ENCODE measurements at places on chromosomes 5 and 9. TPM values are rescaled to one million over a fixed set of nuclear protein-coding genes. Genes with fewer than 3 reads are reported as not detected.

- H3K36me3 ChIP-seq, result no peaks in the 10 kb centered on the region
- H3K4me3 ChIP-seq, result no peak overlapping the region
- H3K27ac ChIP-seq, result no peak overlapping the region
- H3K4me1 ChIP-seq, result no peaks in the 10 kb centered on the region
Observed at GRCh38 chr5:148873120-148873519, 46.7 kb downstream of the ADRB2 start.

GRCh38 chr5:81854915-81855314, 104.0 kb upstream of the SSBP2 start:
- H3K36me3 ChIP-seq, result no peaks in the 10 kb centered on the region
- no peaks in the 10 kb centered on the region for H3K27me3 ChIP-seq
- H3K27ac ChIP-seq, result no peak overlapping the region
- no peak overlapping the region for H3K4me3 ChIP-seq
- no peak for DNase-seq
- peaks cover 41% of the 10 kb centered on the region for H3K4me1 ChIP-seq

GRCh38 chr5:123382252-123382651, 41.0 kb downstream of the CEP120 start:
- H3K36me3 ChIP-seq, result peaks cover 36% of the 10 kb centered on the region
- H3K4me1 ChIP-seq, result no peaks in the 10 kb centered on the region
- DNase-seq, result no peak
- H3K27me3 ChIP-seq, result no peaks in the 10 kb centered on the region
- H3K27ac ChIP-seq, result no peak overlapping the region
- H3K4me3 ChIP-seq, result no peak overlapping the region

The PCDHA5 gene
- not detected for total RNA-seq

- no peak overlapping the region for H3K27ac ChIP-seq
- H3K27me3 ChIP-seq, result peaks cover 40% of the 10 kb centered on the region
- peak overlapping the region; percentile 55 for H3K4me3 ChIP-seq
- H3K4me1 ChIP-seq, result peaks cover 32% of the 10 kb centered on the region
- no peaks in the 10 kb centered on the region for H3K36me3 ChIP-seq
Observed at GRCh38 chr9:132411091-132411508, 1.1 kb downstream of the CFAP77 start.

The TMEFF1 gene
- total RNA-seq, result 0.27 TPM

GRCh38 chr5:12399868-12400267, 495.6 kb upstream of the CTNND2 start:
- H3K36me3 ChIP-seq, result no peaks in the 10 kb centered on the region
- no peaks in the 10 kb centered on the region for H3K4me1 ChIP-seq
- no peak overlapping the region for H3K4me3 ChIP-seq
- H3K27me3 ChIP-seq, result no peaks in the 10 kb centered on the region

The QRFP gene
- total RNA-seq, result not detected

The BTNL9 gene
- not detected for total RNA-seq

GRCh38 chr9:37989701-37990100, 79.3 kb downstream of the SHB start:
- no peak overlapping the region for H3K27ac ChIP-seq
- H3K4me1 ChIP-seq, result peaks cover 13% of the 10 kb centered on the region
- DNase-seq, result no peak
- H3K4me3 ChIP-seq, result no peak overlapping the region

- peak overlapping the region; percentile 79 for H3K27ac ChIP-seq
- H3K27me3 ChIP-seq, result no peaks in the 10 kb centered on the region
- peaks cover 58% of the 10 kb centered on the region for H3K36me3 ChIP-seq
- peaks cover 63% of the 10 kb centered on the region for H3K4me1 ChIP-seq
- H3K4me3 ChIP-seq, result no peak overlapping the region
Observed at GRCh38 chr5:134149571-134150303, 27.0 kb downstream of the SKP1 start.

GRCh38 chr5:10289991-10290390, 17.7 kb downstream of the CMBL start:
- H3K4me3 ChIP-seq, result no peak overlapping the region
- peaks cover 9% of the 10 kb centered on the region for H3K27me3 ChIP-seq
- H3K4me1 ChIP-seq, result peaks cover 5% of the 10 kb centered on the region
- H3K27ac ChIP-seq, result no peak overlapping the region
- no peaks in the 10 kb centered on the region for H3K36me3 ChIP-seq

GRCh38 chr9:123940721-123941523, 11.0 kb upstream of the DENND1A start:
- peak; percentile 9 for DNase-seq
- H3K4me1 ChIP-seq, result no peaks in the 10 kb centered on the region
- H3K4me3 ChIP-seq, result no peak overlapping the region
- H3K27ac ChIP-seq, result no peak overlapping the region

The EIF4E1B gene
- total RNA-seq, result not detected

- no peak overlapping the region for H3K27ac ChIP-seq
- H3K27me3 ChIP-seq, result no peaks in the 10 kb centered on the region
- no peak overlapping the region for H3K4me3 ChIP-seq
- no peaks in the 10 kb centered on the region for H3K4me1 ChIP-seq
Observed at GRCh38 chr9:36967997-36968396, 66.1 kb downstream of the PAX5 start.

- H3K27me3 ChIP-seq, result no peaks in the 10 kb centered on the region
- H3K4me1 ChIP-seq, result peaks cover 8% of the 10 kb centered on the region
- no peaks in the 10 kb centered on the region for H3K36me3 ChIP-seq
- no peak for DNase-seq
Observed at GRCh38 chr5:10469253-10470050, 27.8 kb downstream of the ROPN1L start.

DNA sequence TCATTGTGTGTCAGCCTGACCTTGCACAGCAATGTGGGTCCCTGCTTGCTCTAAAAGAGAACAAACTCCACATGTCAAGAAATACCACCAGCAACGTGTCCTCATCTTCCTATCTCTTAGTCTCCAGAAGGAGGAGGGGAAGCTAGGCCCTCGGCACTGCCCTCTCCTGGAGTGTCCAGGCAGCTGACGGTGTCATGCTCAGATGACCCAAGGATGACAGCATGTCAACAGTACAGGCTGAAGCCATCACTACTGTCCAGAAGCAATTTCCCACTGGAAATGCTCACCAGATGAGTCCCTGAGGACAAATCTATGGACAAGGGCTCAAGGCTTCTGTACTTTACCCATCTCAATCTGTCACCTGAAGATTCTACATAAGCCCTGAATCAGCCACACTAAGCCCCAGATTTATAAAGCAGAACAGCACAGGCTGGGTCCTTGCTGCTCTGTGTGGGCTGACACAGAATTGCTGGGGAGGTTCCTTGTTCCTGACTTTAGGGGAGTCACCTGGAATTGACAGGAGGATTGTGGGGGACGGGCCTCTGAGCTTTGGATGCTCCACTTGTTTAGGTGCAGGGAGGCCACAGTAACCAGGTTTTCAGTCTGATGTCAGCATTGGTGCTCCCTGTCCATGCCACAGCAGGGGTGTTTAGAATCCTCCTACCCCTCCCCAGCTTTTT, 210.2 kb downstream of the DAB2IP start:
- DNase-seq, result peak; percentile 25
- no peaks in the 10 kb centered on the region for H3K36me3 ChIP-seq
- no peaks in the 10 kb centered on the region for H3K4me1 ChIP-seq
- H3K4me3 ChIP-seq, result no peak overlapping the region
- H3K27ac ChIP-seq, result no peak overlapping the region
- no peaks in the 10 kb centered on the region for H3K27me3 ChIP-seq

GRCh38 chr5:176739461-176740051, 70.8 kb upstream of the UNC5A start:
- H3K4me1 ChIP-seq, result peaks cover 9% of the 10 kb centered on the region
- no peaks in the 10 kb centered on the region for H3K36me3 ChIP-seq

The PRRX2 gene
- 0.57 TPM for total RNA-seq

GRCh38 chr5:91840412-91840811, 457.3 kb upstream of the ARRDC3 start:
- no peaks in the 10 kb centered on the region for H3K27me3 ChIP-seq
- H3K4me1 ChIP-seq, result no peaks in the 10 kb centered on the region
- no peak overlapping the region for H3K27ac ChIP-seq
- no peak for DNase-seq

DNA sequence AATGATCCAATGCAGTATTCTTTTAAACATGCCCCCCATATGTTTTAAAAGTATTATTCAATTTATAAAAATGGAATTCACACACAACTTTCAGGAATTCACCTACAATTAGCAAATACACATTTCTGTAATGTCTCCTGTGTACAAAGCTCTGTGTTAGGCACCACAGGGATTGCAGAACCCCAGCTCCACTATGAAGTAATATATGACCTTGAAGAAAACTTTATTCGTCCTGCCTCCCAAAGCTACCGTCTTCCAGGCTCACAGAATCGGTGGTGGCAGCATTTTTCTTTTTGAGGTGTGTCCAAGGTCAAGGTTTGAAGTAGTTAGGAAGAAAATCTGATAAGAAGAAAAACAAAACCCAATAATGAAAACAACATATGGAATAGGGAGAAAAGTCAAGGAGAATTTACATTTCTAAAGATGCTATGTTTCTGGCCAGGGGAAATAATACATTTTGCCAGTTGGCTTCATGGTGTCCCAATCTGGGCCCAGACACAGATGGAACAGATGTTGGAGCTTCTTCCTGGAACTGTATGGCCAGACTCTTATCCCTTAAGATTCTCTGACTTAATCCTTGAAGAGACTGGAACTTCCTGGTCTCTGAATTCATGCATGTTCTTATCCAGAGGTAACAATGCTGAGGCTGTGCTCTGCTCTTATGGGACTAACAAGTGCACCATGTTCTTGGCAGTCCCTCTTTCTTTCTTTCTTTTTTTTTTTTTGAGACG, 22.0 kb upstream of the LVRN start:
- peaks cover 7% of the 10 kb centered on the region for H3K27me3 ChIP-seq
- no peak for DNase-seq
- H3K36me3 ChIP-seq, result no peaks in the 10 kb centered on the region
- no peak overlapping the region for H3K4me3 ChIP-seq
- no peak overlapping the region for H3K27ac ChIP-seq

The SET gene
- total RNA-seq, result 682 TPM

DNA sequence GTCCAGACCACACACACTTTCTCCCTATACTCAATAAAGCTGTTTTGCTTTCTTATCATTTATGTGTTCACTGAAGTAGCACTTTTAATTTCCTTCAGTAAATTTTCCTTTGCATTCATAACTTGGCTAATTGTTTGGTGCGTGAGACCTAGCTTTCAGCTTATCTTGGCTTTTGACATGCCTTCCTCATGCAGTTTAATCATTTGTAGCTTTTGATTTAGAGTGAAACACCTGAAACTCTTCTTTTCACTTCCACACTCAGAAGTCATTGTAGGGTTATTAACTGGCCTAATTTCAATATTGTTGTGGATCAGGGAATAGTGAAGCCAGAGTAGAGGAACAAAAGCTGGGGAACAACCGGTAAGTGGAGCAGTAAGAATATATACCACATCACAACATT, 114.7 kb downstream of the ST8SIA4 start:
- H3K36me3 ChIP-seq, result peaks cover 2% of the 10 kb centered on the region
- H3K4me3 ChIP-seq, result no peak overlapping the region
- peaks cover 12% of the 10 kb centered on the region for H3K4me1 ChIP-seq

The SH3GL2 gene
- not detected for total RNA-seq

- peak; percentile 52 for DNase-seq
- H3K36me3 ChIP-seq, result no peaks in the 10 kb centered on the region
- H3K4me1 ChIP-seq, result peaks cover 17% of the 10 kb centered on the region
- H3K27ac ChIP-seq, result no peak overlapping the region
- H3K27me3 ChIP-seq, result no peaks in the 10 kb centered on the region
- H3K4me3 ChIP-seq, result no peak overlapping the region
Observed at GRCh38 chr9:135989722-135990467, 28.7 kb upstream of the UBAC1 start.

- no peaks in the 10 kb centered on the region for H3K36me3 ChIP-seq
- no peak overlapping the region for H3K27ac ChIP-seq
- H3K27me3 ChIP-seq, result no peaks in the 10 kb centered on the region
- DNase-seq, result no peak
Observed at GRCh38 chr5:6096101-6096500, 282.2 kb downstream of the MED10 start.

DNA sequence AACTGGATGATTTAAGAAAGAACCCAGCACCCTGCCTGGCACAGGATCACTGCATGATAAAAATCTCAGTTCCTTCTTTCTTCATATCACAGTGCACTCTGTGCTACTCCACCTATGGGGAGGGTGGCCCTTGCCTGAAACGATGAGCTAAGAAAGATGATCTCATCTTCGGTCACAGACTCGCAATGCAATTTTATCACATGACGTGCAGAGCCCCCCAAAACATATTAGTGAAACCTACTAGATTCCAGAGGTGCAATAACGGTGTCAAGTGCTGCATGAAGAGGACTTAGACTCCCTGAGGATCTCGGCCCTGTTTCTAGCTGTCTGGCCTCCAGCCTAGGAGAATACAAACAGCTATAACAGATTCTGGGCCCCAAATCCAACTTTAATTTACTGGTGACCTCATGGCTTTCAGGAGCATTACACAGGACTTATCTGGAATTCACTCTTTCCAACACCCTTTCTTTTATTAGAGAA, 104.0 kb downstream of the EBF1 start:
- no peak overlapping the region for H3K4me3 ChIP-seq
- peaks cover 4% of the 10 kb centered on the region for H3K27me3 ChIP-seq
- no peaks in the 10 kb centered on the region for H3K36me3 ChIP-seq
- no peak overlapping the region for H3K27ac ChIP-seq
- no peak for DNase-seq

DNA sequence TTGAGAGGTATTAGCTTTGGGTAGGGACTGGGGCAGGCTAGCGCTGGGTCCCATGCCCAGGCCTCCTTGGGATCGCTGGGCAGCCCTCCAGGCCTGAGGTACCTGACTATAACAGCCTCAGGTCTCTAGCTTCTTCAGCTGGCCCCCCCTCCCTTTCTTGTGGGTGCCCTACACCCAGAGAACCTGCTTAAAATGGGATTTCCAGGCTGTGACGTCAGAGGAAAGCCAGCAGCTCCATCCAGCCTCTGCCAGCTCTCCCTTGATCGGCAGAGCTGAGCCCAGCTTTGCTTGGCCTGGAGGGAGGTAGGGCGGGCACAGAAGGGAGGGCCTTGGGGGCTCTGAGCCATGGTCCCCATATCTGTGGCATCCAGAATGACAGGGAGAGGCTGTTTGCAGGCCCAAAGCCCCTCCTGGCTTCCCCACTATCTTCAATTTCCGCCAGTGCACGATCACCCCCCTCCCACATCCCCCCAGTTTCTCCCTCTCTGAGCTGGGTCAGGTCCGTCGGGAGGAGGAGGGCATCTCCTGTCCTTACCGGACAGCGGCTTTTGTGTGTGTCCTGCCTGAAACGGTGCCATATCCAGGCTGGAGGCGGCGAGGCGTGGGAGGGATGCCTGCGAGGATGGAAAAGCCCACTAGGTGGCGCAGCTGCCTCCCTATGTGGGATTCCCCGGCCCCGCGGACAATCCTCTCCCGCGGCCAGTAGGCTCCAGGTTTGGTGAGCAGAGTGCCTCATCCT, 10.8 kb downstream of the REEP2 start:
- peak overlapping the region; percentile 23 for H3K4me3 ChIP-seq
- H3K27me3 ChIP-seq, result no peaks in the 10 kb centered on the region
- peak overlapping the region; percentile 47 for H3K27ac ChIP-seq
- H3K36me3 ChIP-seq, result no peaks in the 10 kb centered on the region
- DNase-seq, result peak; percentile 93

The LHX3 gene
- not detected for total RNA-seq

GRCh38 chr9:113673726-113674125, 202.4 kb upstream of the ZNF618 start:
- H3K4me1 ChIP-seq, result no peaks in the 10 kb centered on the region
- H3K27ac ChIP-seq, result no peak overlapping the region
- H3K27me3 ChIP-seq, result peaks cover 16% of the 10 kb centered on the region
- H3K36me3 ChIP-seq, result no peaks in the 10 kb centered on the region
- DNase-seq, result no peak

GRCh38 chr5:91122651-91123050, 260.5 kb downstream of the ARRDC3 start:
- H3K4me1 ChIP-seq, result no peaks in the 10 kb centered on the region
- H3K4me3 ChIP-seq, result no peak overlapping the region
- DNase-seq, result no peak
- H3K36me3 ChIP-seq, result no peaks in the 10 kb centered on the region
- H3K27ac ChIP-seq, result no peak overlapping the region

The C8G gene
- not detected for total RNA-seq

- no peaks in the 10 kb centered on the region for H3K36me3 ChIP-seq
- H3K27ac ChIP-seq, result no peak overlapping the region
- no peak for DNase-seq
- H3K27me3 ChIP-seq, result peaks cover 12% of the 10 kb centered on the region
Observed at GRCh38 chr5:113232221-113232620, 202.6 kb downstream of the TSSK1B start.

The SELENOP gene
- not detected for total RNA-seq

All from activated CD4-positive, alpha-beta T cell treated with anti-CD3 and anti-CD28 coated beads for 36 hours (primary cell).